ENCODE measurements at places on chromosomes 2 and 18. TPM values are rescaled to one million over a fixed set of nuclear protein-coding genes. Genes with fewer than 3 reads are reported as not detected.

IL36G gene
- not detected for total RNA-seq

AOX1 gene
- 32.4 TPM for total RNA-seq

SLC8A1 gene
- 29.9 TPM for total RNA-seq

APCDD1 gene
- 27.6 TPM for total RNA-seq

OR6B2 gene
- total RNA-seq: not detected

SP140 gene
- 3.2 TPM for total RNA-seq

HS6ST1 gene
- 38.0 TPM for total RNA-seq

CEP76 gene
- 5.2 TPM for total RNA-seq

TBR1 gene
- total RNA-seq: 0.08 TPM

PUM2 gene
- total RNA-seq: 86.4 TPM

CYP27A1 gene
- total RNA-seq: 95.9 TPM

VAMP8 gene
- total RNA-seq: 250 TPM

BMP10 gene
- not detected for total RNA-seq

YIPF4 gene
- 50.5 TPM for total RNA-seq

CTAGE1 gene
- total RNA-seq: not detected

CXCR1 gene
- total RNA-seq: 21.0 TPM

KCNK3 gene
- total RNA-seq: 24.1 TPM

ESPNL gene
- 0.67 TPM for total RNA-seq

CAPN10 gene
- total RNA-seq: 31.2 TPM

C2orf80 gene
- total RNA-seq: not detected

ILKAP gene
- 40.5 TPM for total RNA-seq

LGALSL gene
- 33.5 TPM for total RNA-seq

TMEM178A gene
- 1.5 TPM for total RNA-seq

DLX1 gene
- total RNA-seq: not detected

FOXD4L1 gene
- total RNA-seq: 0.17 TPM

ZNF516 gene
- 40.6 TPM for total RNA-seq

IL36A gene
- total RNA-seq: not detected

GREB1 gene
- 1.6 TPM for total RNA-seq

RGPD4 gene
- not detected for total RNA-seq

MAP2 gene
- total RNA-seq: 26.2 TPM

KCNG2 gene
- total RNA-seq: 0.20 TPM
